Body of pancreas (tissue), 4 donors: ENCODE measurements at places on chromosomes 5 and 9. TPM values are rescaled to one million over a fixed set of nuclear protein-coding genes. Genes with fewer than 3 reads are reported as not detected.
A peak's percentile ranks its signal among the peaks of the same experiment; 100 is the strongest.

DNA sequence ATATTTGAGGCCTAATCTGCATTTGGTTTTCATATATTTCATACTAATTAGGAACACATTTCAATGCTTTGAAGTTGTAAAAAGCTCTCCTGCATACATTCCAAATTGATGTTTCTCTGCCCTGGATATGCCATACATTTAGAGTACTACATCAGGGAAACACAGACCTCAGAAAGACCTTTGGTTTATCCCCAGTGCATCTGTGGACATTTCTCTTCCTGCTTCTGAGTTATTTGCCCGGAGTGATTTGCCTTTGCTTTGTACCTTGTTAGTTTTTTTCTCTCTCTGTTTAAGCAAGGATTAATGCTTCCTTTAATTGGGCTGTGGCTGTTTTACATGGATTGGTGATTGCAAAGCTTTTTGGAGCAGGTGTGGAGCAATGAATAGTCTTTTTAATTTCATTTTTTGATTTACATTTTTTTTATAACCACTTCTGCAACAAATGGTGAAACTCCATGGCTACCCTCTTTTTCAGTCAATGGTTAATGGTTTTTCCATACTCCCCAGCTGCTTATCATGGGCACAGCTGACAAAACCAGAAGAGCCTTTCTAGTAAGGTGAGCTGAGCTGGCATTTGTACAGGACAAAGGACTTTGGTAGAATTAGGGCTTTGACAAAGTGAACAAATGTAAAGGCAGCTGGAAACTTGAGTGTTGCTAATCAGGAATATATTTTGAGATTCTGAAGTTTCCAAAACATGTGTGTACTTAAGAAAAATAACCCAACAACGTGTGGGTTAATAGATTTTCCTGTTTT is 54.2 kb downstream of the ZSWIM6 start:
- DNase-seq, result no peak

Gene AGPAT2
- total RNA-seq, result 275 TPM

Gene TEK
- 4.9 TPM for total RNA-seq

GRCh38 chr5:65132386-65132785 is 349.3 kb downstream of the ADAMTS6 start:
- no peak for DNase-seq

- DNase-seq, result no peak
Observed at GRCh38 chr9:36322462-36322861, 64.2 kb upstream of the GNE start.

Gene FOXD4L6
- total RNA-seq, result not detected

DNA sequence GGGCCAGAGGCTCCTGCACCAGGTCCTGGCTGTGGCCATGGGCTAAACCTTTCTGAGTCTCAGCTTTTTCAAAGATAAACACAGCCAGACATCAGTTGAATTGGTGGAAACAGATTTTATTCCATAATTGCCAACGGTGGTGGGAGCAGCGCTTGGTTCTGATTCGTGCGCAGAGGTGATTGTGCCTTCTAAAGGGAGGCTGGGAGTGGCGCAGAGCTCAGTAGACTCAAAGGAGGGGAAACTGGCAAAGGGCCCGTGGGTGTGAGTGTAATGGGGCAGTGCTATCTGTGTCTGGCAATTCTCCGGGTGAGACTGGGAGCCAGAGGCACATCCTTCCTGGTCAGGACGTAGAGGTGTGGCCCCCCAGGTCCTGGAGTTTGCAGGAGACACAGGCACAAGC is 169.4 kb upstream of the PPP1R26 start:
- no peak for DNase-seq

Gene CD274
- total RNA-seq, result 1.6 TPM

- DNase-seq, result no peak
Observed at GRCh38 chr5:35745193-35745592, 111.5 kb upstream of the IL7R start.

DNA sequence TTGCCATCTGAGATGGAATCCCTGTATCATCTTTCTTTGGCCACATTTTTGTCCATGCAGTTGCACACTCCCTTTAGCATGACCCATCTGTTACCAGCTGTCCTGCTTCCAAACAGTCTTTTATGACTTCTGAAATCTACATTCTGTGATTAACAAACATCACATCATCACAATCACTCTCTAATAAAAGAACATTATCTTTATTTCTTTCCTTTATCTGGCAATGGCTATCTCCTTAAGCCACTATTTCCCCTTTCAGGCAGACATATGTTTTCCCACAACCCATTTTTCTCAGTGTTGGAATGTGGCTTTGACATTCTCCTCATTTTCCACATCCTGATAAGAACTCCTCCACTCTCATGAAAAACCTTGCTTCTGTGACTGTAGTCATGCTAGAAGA is 141.0 kb downstream of the ST8SIA4 start:
- DNase-seq, result no peak

GRCh38 chr9:74887981-74888370 is 255 bp upstream of the TRPM6 start:
- DNase-seq, result no peak

- no peak for DNase-seq
Observed at GRCh38 chr5:180206993-180207392, 2.0 kb downstream of the RASGEF1C start.

Gene ZNF462
- 8.9 TPM for total RNA-seq

GRCh38 chr5:180202939-180203573 is 6.0 kb downstream of the RASGEF1C start:
- no peak for DNase-seq

DNA sequence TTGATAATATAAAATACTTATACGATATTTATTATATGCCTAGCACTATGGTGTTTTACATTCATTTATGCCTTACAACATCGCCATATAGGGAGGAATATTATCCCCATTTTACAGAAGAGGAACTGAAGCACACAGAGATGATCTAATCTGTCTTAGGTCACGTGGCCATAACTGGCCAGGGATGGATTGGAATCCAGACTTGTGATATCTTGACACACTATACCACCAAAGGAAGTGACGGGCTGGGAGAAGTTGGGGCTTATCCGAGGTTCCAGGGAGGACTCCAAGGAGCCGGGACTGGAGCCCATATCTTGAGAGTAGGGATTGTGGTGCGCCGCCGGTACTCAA is 129.8 kb downstream of the TMEM174 start:
- no peak for DNase-seq

GRCh38 chr9:3006851-3007250 is 163.0 kb upstream of the PUM3 start:
- no peak for DNase-seq

Gene ADGRD2
- not detected for total RNA-seq

Gene ACER2
- total RNA-seq, result 5.3 TPM

GRCh38 chr9:19620326-19620725 is 168.5 kb downstream of the SLC24A2 start:
- DNase-seq, result no peak

Gene SLCO6A1
- total RNA-seq, result not detected

DNA sequence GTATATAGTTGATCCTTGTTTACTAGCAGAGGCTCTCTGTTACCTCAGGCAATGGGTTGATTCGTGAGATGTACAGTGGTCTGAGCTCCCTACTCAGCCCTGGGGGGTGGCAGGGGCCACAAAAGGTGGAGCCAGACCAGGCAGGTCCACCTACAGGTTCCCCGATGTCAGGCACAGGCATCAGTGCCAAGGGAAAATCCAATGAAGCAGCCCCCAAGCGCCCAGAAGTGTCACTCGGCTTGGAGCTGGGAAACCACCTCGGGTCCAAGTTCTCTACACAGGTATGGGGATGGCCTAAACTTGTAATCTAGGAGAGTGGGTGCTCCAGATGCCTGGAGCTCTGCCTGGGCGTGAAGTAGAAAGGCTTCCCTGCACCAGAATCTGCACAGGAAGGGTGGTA is 188.8 kb downstream of the KIAA0825 start:
- no peak for DNase-seq

Gene IFNB1
- total RNA-seq, result not detected

- DNase-seq, result no peak
Observed at GRCh38 chr5:57681942-57682341, 199.3 kb upstream of the ACTBL2 start.

GRCh38 chr9:37953206-37953774 is 49.4 kb upstream of the SLC25A51 start:
- DNase-seq, result no peak

- no peak for DNase-seq
Observed at GRCh38 chr5:116883875-116884274, 309.3 kb upstream of the SEMA6A start.

GRCh38 chr5:110832683-110833082 is 93.9 kb downstream of the SLC25A46 start:
- no peak for DNase-seq

DNA sequence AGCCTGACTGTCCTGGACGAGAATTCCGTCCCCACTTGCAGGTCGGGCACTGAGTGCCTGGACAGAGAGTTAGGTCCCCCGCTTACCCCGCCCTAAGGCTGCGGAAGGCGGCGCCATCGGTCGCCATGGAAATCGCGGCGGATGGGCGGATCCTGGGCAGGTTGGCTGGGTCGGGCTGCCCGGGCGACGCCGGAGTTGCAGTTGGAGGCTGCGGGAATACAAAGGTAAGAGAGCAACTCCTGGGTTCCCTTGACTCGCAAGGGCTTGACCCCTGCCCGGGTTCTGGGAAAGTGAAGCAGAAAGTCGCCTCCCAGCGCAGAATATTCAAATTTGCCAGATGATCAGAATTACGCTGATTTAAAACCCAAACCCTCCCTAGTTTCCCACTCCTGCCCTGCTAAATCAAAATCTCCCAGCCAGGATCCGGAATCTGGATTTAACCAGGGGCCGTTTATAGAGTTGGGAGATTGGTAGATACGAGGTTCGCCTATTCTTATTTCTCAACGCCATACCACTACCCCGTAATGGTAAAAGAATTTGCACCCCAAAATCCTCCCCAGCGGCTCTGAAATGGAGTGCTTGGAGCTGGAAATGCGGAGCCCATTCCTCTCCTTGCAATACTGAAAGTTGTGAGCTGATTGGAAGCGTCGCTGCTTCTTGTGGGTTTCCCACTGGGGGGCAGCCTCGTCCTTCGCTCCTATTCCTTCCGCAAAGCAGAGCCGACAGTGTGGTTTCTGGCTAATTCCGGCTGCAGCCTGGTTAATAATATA is 156.4 kb upstream of the RASEF start:
- peak; percentile 91 for DNase-seq

Gene UBLCP1
- total RNA-seq, result 16.2 TPM

DNA sequence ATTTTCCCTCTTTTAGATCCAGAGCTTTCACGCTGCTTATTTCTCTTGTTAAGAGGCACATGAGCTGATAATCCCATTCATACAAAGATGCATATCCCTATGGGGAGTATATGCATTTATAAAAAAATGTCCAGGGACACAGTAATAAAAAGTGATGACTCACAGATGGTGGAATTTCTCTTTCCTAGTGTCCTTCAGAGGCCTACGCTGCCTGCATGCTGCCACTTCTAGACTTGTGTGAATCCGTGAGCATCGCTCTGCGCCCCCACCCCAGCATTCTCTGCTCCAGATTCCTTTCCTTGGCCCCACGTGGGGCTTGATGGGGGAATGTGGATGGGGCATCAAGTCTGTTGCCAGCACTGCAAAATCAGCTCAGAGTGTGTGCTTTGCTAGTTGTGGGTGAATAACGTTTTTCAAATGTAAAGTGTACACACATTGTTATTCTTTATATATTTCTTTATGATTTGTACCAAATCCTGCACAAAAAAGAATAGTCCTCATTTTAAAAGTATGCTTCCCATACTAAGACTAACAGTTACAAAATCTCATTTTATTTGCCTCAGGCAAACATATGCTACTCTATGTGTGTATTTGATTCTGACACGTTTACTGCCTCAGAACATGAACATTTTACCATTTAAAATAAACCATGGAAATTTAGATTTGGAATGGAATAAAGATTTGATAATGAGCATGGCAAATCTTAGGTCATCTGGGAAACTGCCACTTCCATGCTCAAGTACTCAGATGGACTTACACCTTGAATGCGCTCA is 22.4 kb upstream of the RASGRF2 start:
- no peak for DNase-seq

Gene SETD9
- 10.1 TPM for total RNA-seq

- no peak for DNase-seq
Observed at GRCh38 chr5:168807287-168807686, 228.1 kb upstream of the PANK3 start.

- DNase-seq, result no peak
Observed at GRCh38 chr9:18707061-18707461, 233.1 kb downstream of the ADAMTSL1 start.

DNA sequence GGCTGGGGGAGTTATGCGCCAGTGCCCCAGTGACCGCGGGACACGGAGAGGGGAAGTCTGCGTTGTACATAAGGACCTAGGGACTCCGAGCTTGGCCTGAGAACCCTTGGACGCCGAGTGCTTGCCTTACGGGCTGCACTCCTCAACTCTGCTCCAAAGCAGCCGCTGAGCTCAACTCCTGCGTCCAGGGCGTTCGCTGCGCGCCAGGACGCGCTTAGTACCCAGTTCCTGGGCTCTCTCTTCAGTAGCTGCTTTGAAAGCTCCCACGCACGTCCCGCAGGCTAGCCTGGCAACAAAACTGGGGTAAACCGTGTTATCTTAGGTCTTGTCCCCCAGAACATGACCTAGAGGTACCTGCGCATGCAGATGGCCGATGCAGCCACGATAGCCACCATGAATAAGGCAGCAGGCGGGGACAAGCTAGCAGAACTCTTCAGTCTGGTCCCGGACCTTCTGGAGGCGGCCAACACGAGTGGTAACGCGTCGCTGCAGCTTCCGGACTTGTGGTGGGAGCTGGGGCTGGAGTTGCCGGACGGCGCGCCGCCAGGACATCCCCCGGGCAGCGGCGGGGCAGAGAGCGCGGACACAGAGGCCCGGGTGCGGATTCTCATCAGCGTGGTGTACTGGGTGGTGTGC is at the start of gene RXFP3:
TSS of gene RXFP3 (plus strand) at position 6 of the 636 bp plus-strand sequence. CDS start at position 361, 355 bp downstream.
- peak; percentile 10 for DNase-seq

- no peak for DNase-seq
Observed at GRCh38 chr9:5375091-5375490, 35.4 kb upstream of the RLN1 start.

Gene NMUR2
- not detected for total RNA-seq

DNA sequence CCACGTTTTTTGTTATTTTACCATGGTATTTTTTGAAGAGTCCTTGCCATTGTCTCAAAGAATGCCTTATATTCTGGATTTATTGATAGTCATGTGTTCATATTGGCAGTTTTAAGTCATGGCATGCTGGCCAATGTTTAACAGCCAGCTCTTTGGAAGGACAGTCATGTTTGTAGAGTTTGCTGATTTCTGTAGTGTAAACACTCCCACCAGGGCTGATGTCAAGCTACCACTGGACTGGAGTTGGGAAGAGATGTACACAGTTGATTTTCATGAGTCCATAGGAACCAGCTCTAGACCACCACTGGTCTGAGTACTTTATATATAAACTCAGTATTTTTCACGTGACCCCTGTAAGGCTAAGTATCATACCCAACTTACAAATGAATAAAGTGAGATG is 125.2 kb upstream of the DHFR start:
- no peak for DNase-seq

GRCh38 chr5:173680660-173681242 is 64.3 kb upstream of the BOD1 start:
- peak; percentile 57 for DNase-seq

Gene PCDHGB6
- 8.0 TPM for total RNA-seq

GRCh38 chr5:55570026-55570425 is 35.3 kb upstream of the PLPP1 start:
- DNase-seq, result no peak
